ENCODE measurements at places on chromosomes 16 and 17.

DNA sequence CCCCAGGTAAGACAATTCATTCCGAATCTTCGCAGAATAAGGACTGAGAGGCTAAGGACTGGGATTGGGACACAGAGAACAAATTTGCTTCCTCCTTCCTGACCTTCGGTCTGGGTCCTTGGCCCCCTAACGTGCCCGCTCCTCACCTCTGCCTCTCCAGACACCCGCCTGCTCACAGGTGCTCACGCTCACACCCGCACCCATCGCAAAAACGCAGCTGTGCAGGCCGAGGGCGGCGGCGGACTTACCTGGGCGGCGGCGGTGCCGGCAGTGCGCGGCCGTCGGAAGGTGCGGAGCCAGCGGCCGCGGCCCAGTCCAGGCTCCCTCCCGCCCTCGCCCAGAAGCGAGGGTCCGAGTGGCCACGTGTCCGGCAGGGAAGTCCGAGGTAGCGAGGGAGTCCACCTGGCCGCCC is 7.1 kb upstream of the HOXB9 start:
- no peak for DNase-seq

GRCh38 chr17:73182616-73183310 is 10.1 kb upstream of the COG1 start:
- DNase-seq = no peak

DNA sequence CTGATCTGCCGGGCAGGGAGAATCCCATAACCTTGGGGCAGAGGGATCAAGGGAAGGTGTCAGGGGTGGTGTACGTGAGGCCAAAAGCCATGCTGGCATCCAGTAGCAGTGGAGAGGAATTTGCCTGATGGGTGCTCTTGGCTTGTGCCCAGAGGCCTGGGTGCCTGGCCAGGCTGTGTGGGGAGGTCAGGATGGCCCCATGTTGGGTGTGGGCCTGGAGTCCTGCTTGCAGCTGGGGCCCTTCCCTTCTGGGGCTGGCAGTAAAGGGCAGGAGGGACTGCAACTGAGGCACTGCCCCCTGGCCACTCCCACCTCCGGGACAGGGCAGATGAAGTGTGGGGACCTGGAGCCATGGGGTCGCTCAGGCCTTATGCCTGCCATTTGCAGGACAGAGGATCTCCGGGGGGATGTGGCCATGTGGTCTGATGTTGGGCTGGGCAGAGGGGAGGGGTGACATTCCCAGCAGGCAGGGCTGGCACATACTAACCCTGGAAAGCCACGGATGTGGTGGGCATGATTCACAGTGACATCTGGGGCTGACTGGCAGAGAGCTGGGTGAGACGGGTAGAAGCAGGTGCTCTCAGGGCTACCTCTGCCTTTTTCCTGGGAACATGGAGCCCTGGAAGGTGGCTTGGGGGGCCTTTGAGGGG is 3.5 kb downstream of the FMNL1 start:
- peak; percentile 73 for DNase-seq

GRCh38 chr16:28839899-28840298 is 6.2 kb downstream of the TUFM start:
- no peak for DNase-seq

- DNase-seq = peak; percentile 16
Measured at GRCh38 chr16:19885451-19886072, 914 bp upstream of the GPRC5B start.

DNA sequence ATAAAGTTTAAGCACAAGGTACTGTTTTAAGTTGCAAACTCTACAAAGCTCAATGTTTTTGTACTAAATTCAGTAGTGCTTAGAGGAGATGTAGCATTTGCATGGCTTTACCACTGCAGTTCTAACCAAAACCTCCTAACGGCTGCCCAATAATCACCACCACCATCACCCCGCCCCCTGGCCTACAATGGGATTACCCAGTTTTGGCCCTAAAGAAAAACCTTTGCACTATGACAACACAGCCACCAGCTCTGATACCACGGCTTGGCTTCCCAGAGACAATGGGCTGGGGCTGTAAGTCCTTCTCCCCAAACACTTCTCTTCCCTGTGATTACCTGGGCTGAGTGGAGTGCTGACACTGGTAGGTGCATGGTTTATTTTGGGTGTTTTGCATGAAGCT is 58.4 kb upstream of the MTMR4 start:
- no peak for DNase-seq

GRCh38 chr16:3716831-3717234 is 491 bp downstream of the TRAP1 start:
- DNase-seq = peak; percentile 55

GRCh38 chr17:34499576-34499975 is 79.8 kb upstream of the TMEM132E start:
- DNase-seq = peak; percentile 11

DNA sequence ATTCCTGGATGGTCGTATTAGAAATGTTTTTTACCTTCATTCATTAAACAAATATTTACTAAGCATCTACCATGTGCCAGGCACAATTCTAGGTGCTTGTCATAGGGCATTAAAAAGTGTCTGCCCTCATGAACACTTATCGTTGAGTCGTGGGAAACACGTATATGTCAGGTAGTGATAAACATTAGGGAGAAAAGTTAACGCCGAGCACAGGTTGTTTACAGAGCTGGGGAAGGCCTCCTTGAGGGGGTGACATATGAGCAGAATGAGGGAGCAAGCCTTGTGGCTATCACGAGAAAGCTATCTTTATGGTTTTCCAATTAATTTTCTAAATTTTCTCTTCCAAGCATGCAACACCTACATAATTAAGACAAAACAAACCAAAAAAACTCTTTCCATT is 985 bp upstream of the ZNF213 start:
- no peak for DNase-seq

- no peak for DNase-seq
Measured at GRCh38 chr16:57256601-57257395, 11.7 kb downstream of the ARL2BP start.

GRCh38 chr16:17370223-17370707 is 100.5 kb downstream of the XYLT1 start:
- peak; percentile 24 for DNase-seq

GRCh38 chr17:21124086-21124485 is 2.7 kb upstream of the DHRS7B start:
- no peak for DNase-seq

- no peak for DNase-seq
Measured at GRCh38 chr16:8355675-8356074, 234.6 kb downstream of the TMEM114 start.

DNA sequence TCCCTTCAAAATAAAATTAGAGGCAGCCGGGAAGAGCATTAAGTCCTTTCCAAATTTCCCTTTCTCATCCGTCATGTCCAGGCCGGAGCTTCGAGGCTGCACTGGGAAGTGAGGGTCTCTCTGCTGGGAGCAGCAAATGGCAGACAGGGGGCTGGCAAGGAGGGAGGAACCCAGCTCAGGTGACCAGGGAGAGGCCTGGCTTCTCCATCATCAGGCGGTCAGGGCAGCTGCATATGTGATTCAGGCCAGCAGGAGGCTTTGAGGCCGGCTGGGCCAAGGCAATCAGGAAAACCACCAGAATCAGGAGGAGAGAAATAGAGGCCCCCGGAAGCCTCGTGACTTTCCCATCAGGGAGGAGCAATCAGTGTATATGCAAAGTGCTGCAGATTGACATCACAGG is 85.0 kb upstream of the RPL38 start:
- DNase-seq = no peak

DNA sequence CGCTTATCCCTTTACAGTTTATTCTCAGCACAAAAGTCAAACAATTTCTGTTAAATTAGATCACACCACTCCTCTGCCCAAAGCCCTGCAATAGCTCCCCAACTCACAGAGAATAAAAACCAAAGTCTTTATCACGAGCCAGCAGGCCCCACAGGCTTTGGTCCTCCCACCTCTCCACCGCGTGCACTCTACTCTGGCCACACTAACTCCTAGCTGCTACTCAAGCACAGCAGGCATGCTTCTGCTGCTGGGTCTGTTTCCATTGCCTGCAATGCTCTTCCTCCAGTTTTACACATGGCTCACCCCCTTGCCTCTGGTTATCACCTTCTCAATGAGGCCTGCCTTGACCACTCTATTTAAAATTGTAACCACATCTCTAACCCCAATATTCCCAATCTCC is 27.6 kb downstream of the HELZ start:
- no peak for DNase-seq

DNA sequence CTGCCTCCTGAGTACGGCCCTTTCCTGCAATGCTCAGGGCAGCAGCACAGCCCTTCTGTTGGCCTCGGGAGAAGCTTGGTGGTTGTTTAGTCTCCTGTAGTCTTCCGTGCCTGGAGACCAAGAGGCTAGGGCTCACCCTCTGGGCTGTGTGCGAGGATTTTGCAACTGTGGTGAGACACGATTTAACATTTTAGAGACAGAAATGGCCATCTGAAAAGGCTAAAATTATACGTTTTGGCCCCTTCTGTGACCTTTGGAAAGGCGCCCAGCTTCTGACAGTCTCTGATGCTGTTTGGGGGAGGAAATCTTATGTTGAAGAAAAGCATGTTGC is 33.1 kb downstream of the FOXL1 start:
- no peak for DNase-seq
